ENCODE measurements at places on chromosomes 4 and X.

- H3K4me1 ChIP-seq, result peaks cover 10% of the 10 kb centered on the region
- no peaks in the 10 kb centered on the region for H3K27me3 ChIP-seq
- no peaks in the 10 kb centered on the region for H3K36me3 ChIP-seq
- no peak for DNase-seq
- no peak overlapping the region for H3K4me3 ChIP-seq
Measured at GRCh38 chrX:150080497-150080896, 142.2 kb upstream of the EOLA2 start.

GRCh38 chrX:74009041-74009440 lies 294.9 kb upstream of the ZCCHC13 start:
- H3K4me1 ChIP-seq, result no peaks in the 10 kb centered on the region
- DNase-seq, result no peak
- no peaks in the 10 kb centered on the region for H3K27me3 ChIP-seq

GRCh38 chr4:140736669-140737343 lies 19.4 kb downstream of the TBC1D9 start:
- no peak overlapping the region for H3K4me3 ChIP-seq
- no peak for DNase-seq
- H3K36me3 ChIP-seq, result no peaks in the 10 kb centered on the region
- H3K27me3 ChIP-seq, result no peaks in the 10 kb centered on the region
- H3K4me1 ChIP-seq, result no peaks in the 10 kb centered on the region

DNA sequence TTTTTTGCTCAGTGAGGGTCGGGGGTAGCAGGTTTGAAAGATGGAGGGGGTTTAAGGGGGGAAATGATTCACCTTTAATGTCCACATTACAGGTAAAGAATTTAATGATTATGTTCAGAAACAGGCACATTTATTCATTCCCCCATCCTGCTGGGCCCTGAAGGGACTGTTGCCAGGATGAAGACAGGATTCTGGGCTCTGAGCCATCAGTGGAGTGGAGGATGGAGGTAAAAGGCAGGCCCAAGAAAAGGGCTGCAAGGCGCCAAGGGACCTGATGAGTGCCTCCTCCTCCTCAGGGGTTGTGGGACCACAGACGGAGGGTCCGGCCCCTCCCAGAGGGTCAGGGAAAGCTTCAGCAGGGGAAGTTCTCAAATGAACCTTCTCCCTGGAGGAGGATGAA lies 40.4 kb upstream of the PROM1 start:
- H3K36me3 ChIP-seq, result no peaks in the 10 kb centered on the region
- H3K27me3 ChIP-seq, result no peaks in the 10 kb centered on the region

DNA sequence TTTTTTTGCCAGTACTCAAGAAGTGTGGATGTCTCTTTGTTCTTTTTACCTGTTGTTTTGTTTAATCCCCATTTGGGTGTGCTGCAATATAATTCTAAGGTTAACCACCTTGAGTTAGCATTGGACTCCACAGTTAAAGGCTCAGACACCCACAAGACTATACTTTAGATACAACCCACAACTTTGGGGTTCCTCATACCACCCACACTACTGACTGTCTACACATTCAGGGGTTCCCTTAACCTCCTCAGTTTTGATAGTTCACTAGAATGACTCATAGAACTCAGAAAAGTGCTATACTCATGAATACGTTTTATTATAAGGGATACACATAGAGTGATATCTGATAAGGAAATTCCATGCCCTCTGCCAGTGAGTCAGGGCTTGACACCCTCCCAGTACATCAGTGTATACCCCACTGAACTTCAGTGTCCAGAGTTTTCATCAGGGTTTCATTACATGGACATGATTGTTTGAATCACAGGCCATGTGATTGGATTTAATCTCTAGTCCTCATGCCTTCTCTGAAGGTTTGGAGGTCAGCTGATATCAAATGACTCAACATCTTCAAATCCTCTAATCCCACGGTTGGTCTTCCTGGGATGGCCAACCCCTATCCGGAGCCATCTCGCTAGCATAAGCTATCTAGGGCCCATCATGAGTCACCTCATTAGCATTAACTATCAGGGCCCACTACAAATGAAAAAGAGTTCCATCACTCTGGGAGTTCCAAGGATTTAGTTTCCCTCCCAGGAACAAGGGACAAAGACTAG lies 357.7 kb upstream of the EMCN start:
- no peak overlapping the region for H3K4me3 ChIP-seq
- no peaks in the 10 kb centered on the region for H3K36me3 ChIP-seq
- no peak overlapping the region for H3K27ac ChIP-seq
- DNase-seq, result no peak

DNA sequence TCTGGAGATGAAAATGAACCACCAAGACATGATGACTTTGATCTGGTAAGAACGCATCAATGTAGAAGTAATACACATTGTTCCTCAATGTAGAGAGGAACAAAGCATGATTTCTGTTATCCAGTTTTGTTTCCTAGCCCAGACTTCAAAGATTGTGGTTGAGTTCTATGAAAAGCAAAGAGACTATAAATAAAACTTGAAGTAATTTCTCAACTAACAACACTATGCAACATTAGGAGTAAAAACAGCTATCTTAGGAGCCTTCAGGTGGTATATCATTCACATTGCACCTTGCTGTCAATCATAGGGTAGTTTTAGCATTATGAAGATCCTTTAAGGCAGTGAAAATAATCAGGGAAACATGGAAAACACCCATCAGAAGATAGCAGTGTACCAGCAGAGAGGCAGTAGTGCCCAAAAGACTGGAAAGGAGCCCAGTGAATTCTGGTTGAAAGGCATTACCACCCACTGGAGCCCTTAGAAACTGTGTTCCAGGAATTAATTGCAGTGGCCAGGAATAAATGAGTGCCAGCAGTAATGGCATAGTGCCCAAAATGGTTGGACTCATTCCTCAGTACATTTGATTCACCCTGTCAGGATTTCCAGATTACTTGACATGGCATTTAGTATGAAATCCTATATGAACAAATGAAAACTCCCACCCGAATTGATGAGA lies 300.7 kb upstream of the CXXC4 start:
- no peak overlapping the region for H3K4me3 ChIP-seq
- H3K4me1 ChIP-seq, result no peaks in the 10 kb centered on the region
- no peaks in the 10 kb centered on the region for H3K36me3 ChIP-seq

DNA sequence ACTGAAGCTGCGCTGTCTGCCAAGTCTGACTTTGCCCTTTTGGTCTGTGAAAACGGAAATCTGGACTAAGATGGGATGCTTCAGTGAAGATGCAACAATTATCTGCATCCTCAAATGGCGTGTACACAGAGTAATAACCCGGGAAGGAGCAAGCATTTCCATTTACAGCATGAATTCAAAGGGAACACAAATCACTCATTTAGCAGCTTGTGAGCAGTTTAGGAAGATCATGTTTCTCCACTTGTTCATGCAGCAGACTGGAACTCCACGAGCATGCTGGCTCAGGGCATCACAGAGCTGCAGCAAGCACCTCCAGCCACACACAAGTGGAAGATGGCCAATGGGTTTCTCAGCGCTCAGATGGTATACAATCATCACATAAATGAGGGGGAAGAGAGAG lies 175.5 kb downstream of the NLGN4X start:
- no peaks in the 10 kb centered on the region for H3K27me3 ChIP-seq
- H3K4me3 ChIP-seq, result no peak overlapping the region
- H3K4me1 ChIP-seq, result no peaks in the 10 kb centered on the region
- DNase-seq, result no peak
- H3K27ac ChIP-seq, result no peak overlapping the region
- H3K36me3 ChIP-seq, result no peaks in the 10 kb centered on the region

GRCh38 chr4:110666030-110666429 lies 43.2 kb upstream of the PITX2 start:
- H3K4me1 ChIP-seq, result no peaks in the 10 kb centered on the region
- H3K27ac ChIP-seq, result no peak overlapping the region
- no peaks in the 10 kb centered on the region for H3K27me3 ChIP-seq
- no peak overlapping the region for H3K4me3 ChIP-seq
- H3K36me3 ChIP-seq, result no peaks in the 10 kb centered on the region
- DNase-seq, result no peak

DNA sequence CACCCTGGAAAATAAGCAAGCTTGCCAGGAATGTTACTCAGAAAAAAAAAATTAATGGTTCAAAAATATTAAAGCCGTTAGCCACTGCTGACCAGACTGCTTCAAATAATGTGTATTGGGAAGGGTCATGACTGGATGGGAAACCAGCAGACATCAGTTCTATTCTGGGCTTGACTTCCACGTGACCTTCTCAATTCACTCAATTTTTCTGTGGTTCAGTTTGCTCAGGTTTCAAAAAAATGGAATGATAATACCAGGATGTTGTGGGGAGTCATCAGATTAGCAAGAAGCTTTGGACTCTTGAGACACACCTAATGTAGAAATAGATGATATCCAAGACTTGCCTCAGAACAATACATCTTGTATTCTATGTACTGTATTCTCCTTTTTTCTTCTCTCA lies 541.9 kb upstream of the BOD1L1 start:
- no peaks in the 10 kb centered on the region for H3K27me3 ChIP-seq
- H3K36me3 ChIP-seq, result no peaks in the 10 kb centered on the region
- no peak overlapping the region for H3K27ac ChIP-seq
- H3K4me3 ChIP-seq, result no peak overlapping the region

GRCh38 chr4:18935659-18936345 lies 914.2 kb upstream of the LCORL start:
- no peaks in the 10 kb centered on the region for H3K36me3 ChIP-seq
- no peak for DNase-seq
- H3K27me3 ChIP-seq, result no peaks in the 10 kb centered on the region

DNA sequence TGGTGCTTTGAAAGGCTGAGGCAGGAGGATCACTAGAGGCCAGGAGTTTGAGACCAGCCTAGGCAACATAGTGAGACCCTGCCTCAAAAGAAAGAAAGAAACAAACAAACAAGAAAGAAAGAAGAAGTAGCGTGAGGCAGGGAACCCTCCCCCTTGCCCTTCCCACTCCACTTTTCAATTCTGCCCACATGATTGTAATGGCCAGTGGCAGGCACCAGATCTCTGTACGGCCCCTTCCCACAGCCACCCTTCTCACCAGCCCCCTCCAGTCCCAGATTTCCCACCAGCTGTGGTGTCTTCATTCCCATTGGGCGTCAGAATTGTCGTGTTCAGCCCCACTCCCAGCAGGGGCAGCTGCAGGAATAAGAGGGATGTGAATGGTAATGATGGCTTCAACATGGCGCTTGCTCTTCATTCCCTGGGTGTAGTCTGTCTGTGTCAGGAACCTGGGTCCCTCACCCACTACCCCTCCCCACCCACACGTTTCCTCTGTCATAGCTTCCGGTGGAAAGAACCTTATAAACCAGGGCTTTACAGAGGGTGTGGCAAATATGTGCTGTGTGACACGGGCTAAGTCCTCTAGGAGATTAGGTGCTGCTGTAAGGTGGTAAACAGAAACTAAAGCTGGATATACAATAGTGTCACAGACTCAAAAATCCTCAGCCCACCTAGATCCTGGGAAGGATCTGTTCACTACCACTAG lies at the start of gene IL2RG:
TSS of gene IL2RG (minus strand) at position 437 of the 703 bp plus-strand sequence. CDS start at position 399, 38 bp downstream.
- H3K27ac ChIP-seq, result no peak within 1 kb of the TSS
- H3K4me3 ChIP-seq, result peak within 1 kb of the TSS; percentile 5
- no peaks in the 10 kb centered on the region for H3K27me3 ChIP-seq
- no peaks in the 10 kb centered on the region for H3K36me3 ChIP-seq

DNA sequence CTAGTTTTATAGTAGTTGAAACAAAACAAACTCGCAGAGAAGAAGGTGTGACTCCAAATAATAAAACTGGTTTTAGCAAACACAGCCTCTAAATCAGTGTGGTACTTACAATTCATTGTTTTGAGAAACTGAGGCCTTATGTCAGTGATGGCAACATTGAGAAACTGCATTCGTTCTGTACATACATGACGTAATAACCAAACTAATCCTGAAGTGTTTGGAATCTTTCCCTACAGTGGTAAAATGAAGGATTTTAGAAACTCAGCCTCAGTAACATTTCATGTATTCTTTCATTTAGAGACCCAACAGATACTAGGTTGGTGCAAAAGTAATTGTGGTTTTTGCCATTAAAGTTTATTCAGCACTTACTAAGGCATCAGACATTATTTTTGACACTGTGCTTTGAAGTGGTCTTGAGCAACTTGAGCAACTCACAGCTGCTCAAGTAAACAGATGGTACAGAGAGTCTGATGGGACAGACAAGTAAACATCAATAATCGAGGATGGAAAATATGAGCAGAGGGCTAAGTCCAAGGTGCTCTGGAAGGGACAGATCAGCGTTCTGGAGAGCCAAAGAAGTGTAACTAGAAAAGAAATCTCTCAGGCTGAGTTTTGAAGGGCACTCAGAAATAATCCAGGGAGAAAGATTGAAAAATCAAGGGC lies 390.8 kb upstream of the BOD1L1 start:
- H3K27ac ChIP-seq, result no peak overlapping the region
- H3K27me3 ChIP-seq, result no peaks in the 10 kb centered on the region
- H3K36me3 ChIP-seq, result no peaks in the 10 kb centered on the region

- no peaks in the 10 kb centered on the region for H3K4me1 ChIP-seq
- peak; percentile 2 for DNase-seq
- H3K27ac ChIP-seq, result no peak overlapping the region
- H3K27me3 ChIP-seq, result no peaks in the 10 kb centered on the region
- no peaks in the 10 kb centered on the region for H3K36me3 ChIP-seq
Measured at GRCh38 chrX:150421816-150422215, 58.7 kb downstream of the MAMLD1 start.

- no peak overlapping the region for H3K4me3 ChIP-seq
- H3K27me3 ChIP-seq, result no peaks in the 10 kb centered on the region
- no peak for DNase-seq
- H3K4me1 ChIP-seq, result no peaks in the 10 kb centered on the region
- peaks cover 59% of the 10 kb centered on the region for H3K36me3 ChIP-seq
Measured at GRCh38 chr4:1226598-1226997, 22.3 kb downstream of the CTBP1 start.

- no peaks in the 10 kb centered on the region for H3K27me3 ChIP-seq
- no peaks in the 10 kb centered on the region for H3K4me1 ChIP-seq
- no peak for DNase-seq
- H3K36me3 ChIP-seq, result no peaks in the 10 kb centered on the region
Measured at GRCh38 chrX:97672608-97673007, 788.9 kb downstream of the RPA4 start.

Measured in thoracic aorta (tissue), 2 donors.